NCI-H1092 (cell line): ENCODE measurements at places on chromosomes 3 and 15.

DNA sequence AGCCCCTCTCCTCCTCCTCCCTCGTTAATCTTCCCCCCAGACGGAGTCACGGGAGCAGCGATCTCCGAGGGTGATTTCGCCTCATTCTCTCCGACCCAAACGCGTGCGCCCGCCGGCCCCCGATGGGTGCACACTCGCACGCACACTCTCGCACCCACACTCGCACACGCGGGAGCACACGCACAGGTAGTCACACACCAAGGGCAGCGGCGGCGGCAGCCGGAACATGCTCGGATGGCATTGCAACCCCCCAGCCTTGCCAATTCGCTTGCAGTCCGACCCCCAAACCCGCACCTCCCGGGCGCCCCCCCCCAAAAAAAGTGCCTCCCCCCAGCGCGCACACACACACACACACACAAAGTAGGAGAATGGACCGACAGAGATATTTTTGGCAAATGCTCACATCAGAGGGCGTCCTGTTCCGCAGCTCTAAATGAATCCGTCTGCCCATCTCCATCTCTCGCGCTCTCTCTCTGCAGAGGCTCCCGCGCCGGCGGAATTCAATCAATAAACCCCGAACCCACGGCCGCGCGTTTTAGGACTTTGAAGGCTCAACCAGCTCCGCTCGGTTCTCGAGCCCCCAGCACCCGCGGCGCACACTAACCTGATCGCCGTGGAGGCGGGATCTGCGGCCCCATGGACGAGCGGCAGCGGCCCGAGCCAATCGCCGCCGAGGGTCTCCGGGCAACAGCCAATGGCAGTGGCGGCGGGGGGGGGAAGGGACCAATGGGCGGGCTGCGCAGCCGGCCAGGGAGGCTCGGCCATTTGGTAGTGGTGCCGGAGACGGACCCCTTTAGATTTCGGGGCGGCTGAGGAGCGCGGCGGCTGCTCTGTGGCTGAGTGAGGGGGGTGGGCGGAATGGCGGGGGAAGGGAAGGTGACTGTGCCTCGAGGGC is at the start of gene ANP32A:
Gene ANP32A, minus strand, starts transcription at position 601 of the 895 bp plus-strand sequence. Its CDS starts 144 bp downstream, at position 457.
- DNase-seq, result peak; percentile 90

- no peak for DNase-seq
These were observed 772.7 kb downstream of the PDCD6IP start for GRCh38 chr3:34570916-34571705.

- DNase-seq, result no peak
These were observed 123.8 kb upstream of the TJP1 start for GRCh38 chr15:29945943-29946596.

DNA sequence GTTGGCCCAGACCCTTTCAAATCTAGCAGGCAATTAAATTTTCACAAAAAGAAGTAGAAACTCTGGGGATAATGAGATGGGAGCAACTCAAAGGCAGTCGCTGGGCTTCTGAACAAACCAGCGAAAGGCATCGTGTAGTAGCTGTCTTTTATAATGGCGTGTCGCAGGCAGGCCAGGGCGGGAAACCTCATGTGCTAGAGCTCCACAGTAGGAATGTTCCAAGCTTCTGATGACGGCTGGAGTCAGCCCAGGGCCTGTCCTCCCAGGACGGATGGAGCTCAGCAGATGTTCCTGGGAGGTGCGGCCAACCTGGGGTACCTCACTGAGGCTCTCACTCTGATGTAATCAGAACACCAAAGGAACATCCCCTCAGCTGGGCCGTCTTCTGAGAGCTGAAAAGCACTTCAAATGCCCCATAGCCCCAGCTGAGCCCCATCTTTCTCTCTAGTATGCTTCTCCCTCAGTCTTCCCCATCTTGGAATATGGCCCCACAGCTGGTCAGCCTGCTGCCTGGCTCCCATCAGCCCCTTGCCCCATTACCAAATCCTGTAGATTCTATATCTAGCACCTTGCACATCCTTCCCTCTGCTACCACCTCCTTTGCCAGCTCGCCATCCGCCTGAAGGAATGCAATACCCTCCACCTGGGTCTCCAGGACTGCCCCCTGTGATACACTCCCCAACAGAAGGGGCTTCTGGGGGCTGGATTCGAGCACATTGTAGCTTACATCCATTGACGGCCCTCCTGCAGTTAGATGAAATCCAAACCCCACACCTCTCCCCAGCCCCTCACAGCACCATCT is 54.9 kb upstream of the ATP2B2 start:
- no peak for DNase-seq

- DNase-seq, result no peak
These were observed 18.4 kb downstream of the TM4SF18 start for GRCh38 chr3:149314807-149315578.

- no peak for DNase-seq
These were observed 2.6 kb upstream of the MDFIC2 start for GRCh38 chr3:70315021-70315420.

GRCh38 chr3:30356866-30357753 is 249.3 kb upstream of the TGFBR2 start:
- DNase-seq, result no peak

- peak; percentile 49 for DNase-seq
These were observed 13.9 kb downstream of the MAPKAPK3 start for GRCh38 chr3:50630877-50631276.

GRCh38 chr15:98363416-98363815 is 284.9 kb upstream of the IGF1R start:
- DNase-seq, result no peak

GRCh38 chr3:132283440-132283839 is 33.8 kb upstream of the ACP3 start:
- no peak for DNase-seq

- DNase-seq, result no peak
These were observed 187.3 kb upstream of the NSMCE3 start for GRCh38 chr15:29456964-29457363.

GRCh38 chr3:108301695-108302404 is 5.5 kb downstream of the HHLA2 start:
- no peak for DNase-seq

- DNase-seq, result no peak
These were observed 561 bp upstream of the CPLX3 start for GRCh38 chr15:74825866-74826265.

DNA sequence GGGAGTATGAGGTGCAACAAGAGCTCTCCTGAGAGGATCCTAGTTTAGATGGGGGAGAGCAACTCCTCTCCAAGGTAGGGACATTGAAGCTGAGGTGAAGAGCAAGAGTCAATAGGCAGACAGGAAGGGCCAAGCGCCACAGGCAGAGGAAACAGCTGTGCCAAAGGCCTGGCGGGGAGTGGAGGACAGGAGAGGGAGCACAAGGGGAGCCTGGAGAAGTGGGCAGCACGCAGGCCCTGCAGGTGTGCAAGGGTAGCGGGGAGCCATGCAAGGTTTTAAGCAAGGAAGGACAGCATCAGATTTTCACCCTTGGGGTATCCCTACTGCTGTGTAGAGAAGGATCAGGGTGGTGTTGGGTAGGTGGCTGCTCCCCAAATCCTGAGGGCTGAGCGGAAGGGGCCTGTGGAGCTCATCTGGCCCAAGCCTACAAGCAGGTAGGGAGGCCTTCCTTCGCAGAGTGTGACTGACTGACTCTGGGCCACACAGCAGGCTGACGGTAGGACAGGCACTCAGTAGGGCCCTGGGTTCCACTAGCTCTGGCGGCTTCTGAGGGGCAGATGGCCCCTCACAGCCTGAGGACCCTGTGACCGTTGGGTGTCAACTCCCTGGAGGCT is 13.3 kb downstream of the CHST13 start:
- DNase-seq, result no peak

DNA sequence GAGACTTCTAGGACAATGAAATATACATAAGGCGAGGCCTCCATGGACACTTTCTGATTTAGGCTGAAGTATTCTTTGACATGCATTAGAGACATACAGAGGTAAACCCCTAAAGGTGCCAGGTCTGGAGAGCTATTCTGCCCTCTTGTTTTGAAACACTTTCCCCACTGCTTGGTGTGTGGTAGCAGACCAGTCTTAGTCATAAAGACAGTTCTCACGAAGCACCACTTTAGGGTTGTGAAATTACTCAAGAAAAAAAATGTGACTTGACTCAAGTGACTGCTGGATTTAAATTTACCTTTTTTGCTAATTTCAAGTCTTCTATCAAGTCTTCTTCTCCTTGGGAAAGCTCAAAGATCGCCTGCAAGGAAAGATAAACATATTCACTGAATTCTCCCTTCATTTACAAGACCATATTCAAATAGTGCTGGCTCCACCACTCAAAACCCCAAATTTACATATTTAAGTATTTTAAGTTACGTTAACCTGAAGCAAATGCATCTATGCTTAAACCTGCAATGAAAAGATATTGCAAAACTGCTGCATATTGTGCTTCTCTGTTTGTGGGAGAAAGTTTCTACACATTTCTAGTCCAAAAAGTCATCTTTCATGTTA is 48.4 kb downstream of the ARHGEF3 start:
- DNase-seq, result no peak

GRCh38 chr3:124886168-124887056 is 753 bp downstream of the ITGB5 start:
- no peak for DNase-seq

DNA sequence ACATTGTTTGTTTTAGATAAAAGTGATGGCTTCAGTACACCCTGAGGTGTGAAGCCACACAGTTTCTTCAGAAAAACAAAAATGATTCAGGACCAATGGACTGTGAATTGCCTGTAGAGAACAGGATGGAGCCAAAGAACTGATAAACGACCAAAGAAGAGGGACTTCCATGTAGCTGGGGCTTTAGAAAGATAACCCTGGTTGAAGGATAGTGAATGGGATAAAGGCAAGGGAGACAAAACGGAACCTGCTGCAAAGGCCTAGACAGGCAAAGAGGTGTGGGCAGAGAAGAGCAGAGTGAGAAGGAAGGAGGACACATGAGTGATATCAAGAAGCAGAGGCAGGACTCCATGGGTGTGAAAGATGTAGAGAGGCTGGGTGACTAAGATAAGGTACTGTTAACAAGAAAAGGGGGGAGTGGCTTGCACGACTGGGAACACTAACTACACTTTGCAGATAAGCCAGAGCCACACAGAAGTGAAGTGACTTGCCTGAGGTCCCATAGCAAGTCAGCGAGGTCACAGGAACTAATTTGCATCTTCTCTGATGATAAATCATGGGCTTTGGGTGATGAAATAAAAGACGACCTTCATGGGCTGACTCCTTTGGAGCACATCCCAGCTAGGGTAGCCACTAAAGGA is 44.3 kb downstream of the RAB6B start:
- DNase-seq, result no peak

GRCh38 chr3:145483992-145484391 is 677.0 kb downstream of the PLOD2 start:
- DNase-seq, result no peak

- no peak for DNase-seq
These were observed 95.1 kb upstream of the PDZRN3 start for GRCh38 chr3:73719861-73720260.

- no peak for DNase-seq
These were observed 115.5 kb upstream of the C2CD4B start for GRCh38 chr15:62280625-62281024.

DNA sequence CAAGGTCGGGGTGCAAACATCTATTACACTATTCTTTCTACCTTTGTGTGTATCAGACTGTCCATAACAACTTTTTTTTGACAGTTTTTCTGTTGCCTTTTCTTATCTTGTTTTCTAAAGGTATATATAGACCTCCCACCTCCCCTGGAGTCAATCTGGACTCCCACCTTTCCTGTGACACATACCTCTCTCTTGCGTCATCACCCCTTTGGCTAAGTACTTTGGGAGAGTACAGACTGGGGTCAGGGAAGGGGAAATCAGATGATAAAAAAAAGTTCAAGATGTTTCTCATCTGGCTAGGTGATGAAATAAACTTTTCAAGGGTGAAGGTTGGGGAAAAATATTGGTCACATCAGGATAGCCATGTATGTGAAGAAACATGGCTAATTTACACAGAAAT is 17.2 kb downstream of the TSPAN3 start:
- no peak for DNase-seq

- no peak for DNase-seq
These were observed 184.6 kb downstream of the SYNPR start for GRCh38 chr3:63462732-63463131.

DNA sequence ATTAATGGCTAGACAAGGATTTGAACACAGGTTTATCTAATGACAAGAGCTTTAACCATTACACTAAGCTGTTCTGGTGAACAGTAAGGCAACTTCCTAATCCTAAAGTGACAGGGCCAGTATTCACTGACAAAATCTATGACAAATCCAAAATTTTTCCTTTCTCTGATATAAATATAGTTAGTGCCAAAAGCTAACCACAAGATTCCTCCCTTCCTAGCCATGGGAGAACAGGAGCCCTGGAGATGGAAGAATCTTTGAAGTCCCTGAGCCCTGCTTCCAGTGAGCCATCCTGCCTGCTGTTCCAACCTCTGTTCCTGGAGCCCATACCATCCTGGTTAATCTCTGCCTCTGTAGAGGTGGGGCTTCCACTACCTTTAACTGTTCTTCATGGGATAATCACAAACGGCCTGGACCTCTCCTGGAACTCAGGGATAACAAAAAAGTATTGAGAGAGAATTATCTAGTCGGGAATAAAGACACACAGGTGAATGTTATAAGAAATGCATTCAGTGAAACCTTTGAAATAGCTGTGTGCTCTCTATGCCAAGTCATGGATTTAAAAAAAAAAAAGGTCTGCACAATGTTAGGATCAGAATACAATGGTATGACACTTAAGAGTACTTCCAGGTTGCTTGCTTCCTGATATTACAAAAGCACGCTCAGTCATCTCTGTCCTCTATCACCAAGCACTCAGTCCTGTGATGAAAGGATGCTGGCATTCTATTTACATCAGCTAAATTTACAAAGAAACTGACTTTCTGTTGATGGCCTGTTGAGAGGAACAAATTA is 235.8 kb downstream of the SUCLG2 start:
- no peak for DNase-seq

DNA sequence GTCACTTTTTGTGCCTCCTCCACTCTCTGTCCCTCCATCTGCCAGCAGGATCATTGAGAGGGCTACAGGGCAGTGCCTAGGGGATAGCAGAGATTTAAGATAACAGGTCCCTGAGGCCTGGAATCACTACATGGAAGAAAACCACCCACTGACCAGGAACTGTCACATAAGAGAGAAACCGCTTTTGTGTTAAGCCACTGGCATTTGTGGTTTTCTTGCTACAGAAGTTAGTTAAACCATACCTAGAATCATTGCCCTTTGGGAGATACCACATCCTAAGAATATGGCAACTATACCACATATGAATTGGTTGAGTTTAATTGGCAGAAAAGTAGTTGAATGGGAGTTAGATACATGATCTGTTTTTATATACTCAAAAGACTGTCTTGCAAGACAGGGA is 112.8 kb upstream of the LPP start:
- DNase-seq, result no peak

DNA sequence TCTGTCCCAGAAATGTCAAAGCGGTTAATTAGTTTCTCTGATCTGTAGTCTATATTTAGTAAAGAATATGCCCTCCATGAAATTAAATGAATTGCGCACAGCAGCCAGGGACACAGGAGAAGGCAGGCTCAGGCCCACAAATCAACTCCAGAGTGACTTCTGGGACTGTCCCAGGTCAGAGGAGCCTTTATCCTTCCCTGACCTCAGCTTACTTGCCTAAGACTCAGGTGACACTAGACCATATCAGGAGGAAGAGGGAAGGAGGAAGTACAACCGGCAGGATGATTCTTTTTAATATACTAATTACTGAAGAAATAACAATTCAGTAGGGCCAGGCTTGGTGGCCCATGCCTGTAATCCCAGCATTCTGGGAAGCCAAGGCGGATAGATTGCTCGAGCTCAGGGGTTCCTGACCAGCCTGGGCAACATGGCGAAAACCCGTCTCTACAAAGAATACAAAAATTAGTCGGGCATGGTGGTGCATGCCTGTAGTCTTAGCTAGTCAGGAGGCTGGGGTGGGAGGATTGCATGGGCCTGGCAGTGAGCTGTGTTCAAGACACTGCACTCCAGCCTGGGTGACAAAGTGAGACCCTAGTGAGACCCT is 1.8 kb upstream of the GPR15 start:
- no peak for DNase-seq

- no peak for DNase-seq
These were observed 3.5 kb downstream of the SEMA3F start for GRCh38 chr3:50158530-50159146.
